ENCODE measurements at places on chromosomes 4 and X.
A peak's percentile ranks its signal among the peaks of the same experiment; 100 is the strongest.

- no peak for DNase-seq
Observed at GRCh38 chr4:99047710-99048109, 40.9 kb downstream of the ADH5 start.

GRCh38 chrX:138127314-138127713 is 561.4 kb downstream of the ZIC3 start:
- no peak for DNase-seq

DNA sequence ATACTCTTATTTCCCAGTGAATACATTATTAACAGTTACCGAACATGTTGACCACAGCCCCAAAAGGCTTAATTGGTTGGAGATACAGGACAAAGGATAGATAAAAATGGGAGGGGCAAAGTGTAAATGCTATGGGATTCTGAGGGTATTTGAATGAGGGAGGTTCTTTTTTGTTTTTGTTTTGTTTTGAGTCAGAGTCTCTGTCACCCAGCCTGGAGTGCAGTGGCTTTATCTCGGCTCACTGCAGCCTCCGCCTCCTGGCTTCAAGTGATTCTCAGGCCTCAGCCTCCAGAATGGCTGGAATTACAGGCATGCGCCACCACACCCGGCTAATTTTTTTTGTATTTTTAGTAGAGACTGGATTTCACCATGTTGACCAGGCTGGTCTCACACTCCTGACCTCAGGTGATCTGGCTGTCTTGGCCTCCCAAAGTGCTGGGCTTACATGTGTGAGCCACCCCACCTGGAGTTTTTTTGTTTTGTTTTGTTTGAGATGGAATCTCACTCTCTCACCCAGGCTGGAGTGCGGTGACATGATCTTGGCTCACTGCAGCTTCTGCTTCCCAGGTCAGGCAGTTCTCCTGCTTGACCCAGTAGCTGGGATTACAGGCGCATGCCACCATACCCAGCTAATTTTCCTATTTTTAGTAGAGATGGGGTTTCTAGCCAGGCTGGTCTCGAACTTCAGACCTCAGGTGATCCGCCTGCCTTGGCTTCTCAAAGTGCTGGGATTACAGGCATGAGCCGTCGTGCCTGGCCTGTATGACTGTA is 9.0 kb downstream of the UBE2K start:
- no peak for DNase-seq

DNA sequence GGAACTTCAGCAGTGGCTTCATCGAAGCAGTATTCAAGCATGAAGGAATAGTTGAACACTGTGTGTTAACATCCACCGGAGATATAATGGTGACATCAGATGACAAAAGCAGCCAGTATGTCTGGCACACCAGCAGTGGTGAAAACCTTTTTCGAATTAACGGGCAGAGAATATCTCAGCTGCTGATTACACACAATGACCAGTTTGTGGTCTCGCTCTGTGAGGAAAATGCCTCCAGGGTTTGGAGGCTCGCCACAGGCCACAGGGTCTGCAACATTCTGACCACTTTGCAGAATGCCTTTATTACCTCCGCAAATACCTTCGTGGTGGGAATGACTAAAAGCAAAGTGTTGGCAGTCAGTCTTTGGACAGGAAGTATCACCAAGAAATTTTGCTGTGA is 201.5 kb downstream of the NWD2 start:
- DNase-seq, result no peak

- no peak for DNase-seq
Observed at GRCh38 chr4:165656829-165657490, 216.1 kb upstream of the TLL1 start.

GRCh38 chr4:100977746-100978397 is 369.5 kb downstream of the PPP3CA start:
- peak; percentile 82 for DNase-seq

GRCh38 chr4:42018451-42018850 is 28.1 kb downstream of the SLC30A9 start:
- DNase-seq, result peak; percentile 83

DNA sequence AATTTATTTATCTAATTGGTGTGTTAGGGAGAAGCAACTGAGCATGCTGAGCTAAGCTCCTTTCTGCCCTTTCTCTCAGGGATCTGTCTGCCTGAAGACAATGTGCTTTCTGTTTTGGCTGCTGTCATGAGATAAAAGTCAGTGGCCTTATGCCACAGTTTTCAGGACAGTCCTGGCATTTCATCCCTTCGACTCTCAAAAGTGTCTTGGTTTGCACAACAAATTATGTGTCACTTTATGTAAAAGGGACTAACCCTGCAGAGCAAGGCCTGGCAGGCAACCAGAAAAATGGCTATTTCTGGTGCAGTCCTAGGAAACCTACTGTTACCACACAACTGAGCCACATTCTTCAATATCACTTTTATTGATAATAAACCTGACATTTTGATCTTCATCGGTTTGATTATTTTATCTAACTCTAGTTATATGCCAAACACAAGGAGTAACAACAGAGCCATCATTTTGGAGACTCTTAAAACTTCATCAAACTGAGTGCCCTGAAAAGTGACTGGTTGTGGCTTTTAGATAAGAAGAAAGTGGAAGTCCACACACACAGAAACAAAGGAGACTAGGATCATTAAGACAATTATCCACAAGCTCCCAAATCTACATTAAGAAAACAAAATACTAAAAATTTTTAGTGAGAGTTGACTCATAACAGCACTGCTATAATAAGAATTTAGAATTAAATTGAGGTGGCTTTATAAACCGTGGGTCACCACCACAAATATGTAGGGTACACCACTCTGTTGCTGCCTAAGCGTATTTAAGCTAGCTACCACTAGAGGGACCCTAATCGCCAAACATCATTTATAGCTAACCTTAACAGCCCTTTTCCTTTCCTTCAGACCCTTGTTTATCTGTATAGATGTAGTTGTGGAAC is 95.9 kb upstream of the PTPN13 start:
- DNase-seq, result peak; percentile 56

Data from amniotic epithelial cell (primary cell).